ENCODE measurements at places on chromosomes 4 and X.
A peak's percentile ranks its signal among the peaks of the same experiment; 100 is the strongest.

DNA sequence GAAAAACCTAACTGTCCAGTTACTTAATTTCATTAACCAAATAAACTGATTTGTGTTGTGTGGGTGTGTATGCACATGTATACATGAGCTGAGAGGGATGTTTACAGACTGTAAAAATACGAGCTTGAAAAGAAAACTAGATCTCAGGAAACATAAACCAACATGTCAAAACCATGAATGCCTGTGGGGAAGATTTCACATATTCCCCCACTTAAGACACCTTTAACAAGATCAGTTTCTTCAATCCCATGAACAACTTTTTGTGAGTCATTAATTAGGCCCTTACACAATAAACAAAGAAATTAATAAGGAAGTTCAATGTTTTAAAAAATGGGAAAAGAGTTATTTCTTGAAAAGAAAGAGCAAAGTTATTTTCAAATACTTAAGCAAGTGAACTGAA, 170.8 kb downstream of the ZNF674 start:
- no peak for DNase-seq

- DNase-seq, result peak; percentile 28
These were observed 14.1 kb downstream of the RPS6KA3 start for GRCh38 chrX:20252381-20253231.

GRCh38 chrX:25596921-25597320, 541.2 kb upstream of the MAGEB18 start:
- DNase-seq, result no peak

DNA sequence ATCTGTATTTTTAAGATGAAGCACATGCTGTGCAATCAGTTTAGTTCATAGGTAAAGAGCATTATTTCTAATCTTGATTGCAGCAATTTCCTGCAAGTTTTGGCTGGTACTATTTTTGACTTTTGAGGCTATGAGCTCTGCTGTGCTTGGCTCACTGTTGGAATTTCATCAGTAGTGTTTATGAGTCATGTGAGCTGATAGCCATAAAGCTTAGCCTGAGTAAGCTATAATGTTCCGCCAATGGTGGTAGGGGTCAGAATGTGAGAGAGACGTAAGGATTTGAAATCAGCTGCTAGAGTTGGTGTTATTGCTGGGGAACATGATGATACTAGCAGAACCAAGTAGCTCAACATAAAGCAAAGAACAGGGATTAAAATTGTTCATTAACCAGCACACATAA, 590.9 kb upstream of the GNPDA2 start:
- no peak for DNase-seq

- DNase-seq, result no peak
These were observed 23.5 kb upstream of the PHF8 start for GRCh38 chrX:54067766-54068165.

DNA sequence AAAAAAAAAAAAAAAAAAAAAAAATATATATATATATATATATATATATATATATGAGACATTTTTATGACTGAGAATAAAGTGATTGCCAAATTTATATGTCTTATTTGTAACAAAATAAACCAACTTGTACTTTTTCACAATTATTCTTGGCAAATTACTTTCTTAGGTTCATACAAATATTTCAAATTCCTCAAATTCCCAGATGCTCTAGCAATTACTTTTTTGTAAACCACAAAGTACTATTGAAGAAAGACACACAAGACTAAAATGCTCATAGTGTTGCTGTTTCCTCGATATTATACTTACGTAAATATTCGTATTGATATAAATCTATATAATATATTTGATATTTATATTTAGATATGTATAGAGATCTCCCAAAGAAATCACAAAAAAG, 390.0 kb downstream of the FAT4 start:
- no peak for DNase-seq

- DNase-seq, result no peak
These were observed 28.1 kb downstream of the SPANXC start for GRCh38 chrX:141214196-141214595.
